ENCODE measurements at places on chromosomes 4 and X. TPM values are rescaled to one million over a fixed set of nuclear protein-coding genes. Genes with fewer than 3 reads are reported as not detected.

The PPP4R3C gene
- total RNA-seq, result not detected

GRCh38 chrX:105273326-105273725 is 52.8 kb upstream of the TEX13A start:
- no peak overlapping the region for H3K27ac ChIP-seq
- H3K4me1 ChIP-seq, result no peaks in the 10 kb centered on the region
- DNase-seq, result no peak
- no peaks in the 10 kb centered on the region for H3K36me3 ChIP-seq
- no peaks in the 10 kb centered on the region for H3K27me3 ChIP-seq

DNA sequence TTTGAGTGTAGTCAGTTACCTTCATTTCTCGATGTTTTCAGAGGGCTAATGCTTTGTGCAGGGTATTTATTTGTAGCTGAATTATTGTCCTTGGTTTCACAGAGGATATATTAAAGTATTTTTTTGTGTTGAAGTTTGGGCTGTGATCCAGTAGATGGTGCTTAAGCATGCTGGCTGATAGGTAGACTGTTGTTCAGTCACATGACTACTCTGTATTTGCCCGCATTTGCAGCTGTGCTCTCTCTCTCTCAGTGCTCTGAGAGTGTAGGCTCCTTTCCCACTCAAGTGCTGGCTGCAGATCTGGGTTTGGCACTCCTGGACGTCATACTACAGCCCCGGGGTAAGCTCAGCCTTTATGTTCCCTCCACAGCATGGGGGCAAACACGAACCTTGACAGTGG is 21.7 kb downstream of the RAB40AL start:
- no peaks in the 10 kb centered on the region for H3K4me1 ChIP-seq
- no peak overlapping the region for H3K4me3 ChIP-seq
- DNase-seq, result no peak
- no peak overlapping the region for H3K27ac ChIP-seq

DNA sequence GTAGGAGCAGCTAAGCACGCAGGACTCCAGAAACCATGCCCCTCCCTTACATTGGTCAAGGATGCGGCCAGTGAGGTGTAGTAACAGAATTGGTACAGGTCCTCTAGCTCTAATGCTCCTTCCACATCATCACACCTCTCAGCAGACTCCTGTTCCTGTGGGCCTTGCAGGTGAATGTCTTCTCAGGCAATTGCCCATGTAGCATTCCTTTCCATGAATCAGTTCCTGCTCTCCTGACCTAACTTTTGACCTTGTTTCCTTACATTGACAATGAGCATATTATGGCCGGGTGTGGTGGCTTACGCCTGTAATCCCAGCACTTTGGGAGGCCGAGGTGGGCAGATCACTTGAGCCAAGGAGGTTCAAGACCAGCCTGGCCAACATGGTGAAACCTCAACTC is 31.3 kb downstream of the MAP7D3 start:
- H3K4me3 ChIP-seq, result no peak overlapping the region
- H3K36me3 ChIP-seq, result no peaks in the 10 kb centered on the region
- H3K4me1 ChIP-seq, result no peaks in the 10 kb centered on the region
- DNase-seq, result no peak
- H3K27ac ChIP-seq, result no peak overlapping the region

DNA sequence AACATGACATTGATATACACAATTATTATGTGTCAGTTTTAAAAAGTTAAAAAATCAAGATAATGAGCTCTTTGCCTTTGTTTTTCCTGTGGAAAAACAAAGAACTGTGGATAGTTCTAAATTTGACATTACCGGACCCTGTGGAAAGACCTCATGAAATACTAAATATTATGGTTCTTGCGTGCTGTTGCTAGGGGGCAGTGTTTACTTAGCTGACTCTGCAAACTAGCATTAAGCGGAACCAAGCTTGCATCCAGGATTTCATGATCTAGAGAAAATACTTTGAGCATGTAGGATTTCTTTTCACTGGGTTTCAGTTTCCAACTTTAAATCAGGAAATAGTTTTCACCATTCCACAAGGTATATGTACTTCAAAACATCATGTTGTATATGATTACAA is 33.6 kb downstream of the CLCN4 start:
- no peak for DNase-seq
- no peaks in the 10 kb centered on the region for H3K4me1 ChIP-seq
- H3K4me3 ChIP-seq, result no peak overlapping the region
- H3K36me3 ChIP-seq, result no peaks in the 10 kb centered on the region
- H3K27ac ChIP-seq, result no peak overlapping the region

DNA sequence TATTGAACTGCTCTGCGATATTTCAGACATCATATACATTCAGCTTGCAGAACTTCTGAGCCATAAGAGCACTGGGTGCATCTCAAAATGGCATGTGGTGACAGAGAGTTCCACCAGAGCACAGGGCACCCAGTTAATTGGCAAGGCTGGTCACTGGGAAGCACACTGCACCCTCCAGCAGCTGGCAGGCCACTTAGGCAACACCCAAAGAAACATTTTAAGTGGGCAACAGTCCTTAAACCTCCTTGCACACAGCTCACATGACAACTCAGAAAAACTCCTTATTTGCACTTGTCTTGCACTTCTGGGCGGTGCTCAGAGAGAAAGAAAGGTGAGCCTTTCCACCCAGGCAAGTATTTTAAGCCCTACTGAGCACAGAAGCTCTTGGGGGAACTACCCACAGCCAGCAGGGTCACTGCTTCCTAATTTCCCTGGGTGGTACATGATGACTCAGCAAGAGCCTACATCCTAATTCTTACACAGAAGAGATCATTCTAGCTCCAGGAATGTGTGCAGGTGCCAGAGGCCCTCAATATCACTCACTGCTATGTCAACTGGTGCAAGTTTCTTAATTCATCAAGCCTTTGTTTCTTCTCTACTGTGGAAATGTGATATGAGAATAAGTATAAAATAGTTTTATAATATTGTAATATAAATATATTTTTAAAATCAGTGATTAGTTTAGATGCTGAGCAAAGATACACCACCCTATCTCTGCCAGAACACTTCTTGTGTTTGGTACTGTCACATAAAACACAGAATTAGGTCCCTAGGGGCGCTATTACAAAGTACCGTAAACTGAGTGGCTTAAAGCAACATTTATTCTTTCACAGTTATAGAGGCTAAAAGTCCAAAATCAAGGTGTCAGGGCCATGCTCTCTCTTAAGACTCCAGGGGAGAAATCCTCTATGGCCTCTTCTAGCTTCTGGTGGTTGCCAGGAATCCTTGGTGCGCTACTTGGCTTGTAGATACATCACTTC is 155.1 kb upstream of the PPARGC1A start:
- H3K27ac ChIP-seq, result no peak overlapping the region
- no peaks in the 10 kb centered on the region for H3K27me3 ChIP-seq
- no peaks in the 10 kb centered on the region for H3K4me1 ChIP-seq
- H3K36me3 ChIP-seq, result no peaks in the 10 kb centered on the region

GRCh38 chr4:17516980-17517379 is 2.0 kb downstream of the CLRN2 start:
- H3K4me1 ChIP-seq, result peaks cover 5% of the 10 kb centered on the region
- DNase-seq, result no peak
- no peaks in the 10 kb centered on the region for H3K36me3 ChIP-seq
- no peak overlapping the region for H3K27ac ChIP-seq

DNA sequence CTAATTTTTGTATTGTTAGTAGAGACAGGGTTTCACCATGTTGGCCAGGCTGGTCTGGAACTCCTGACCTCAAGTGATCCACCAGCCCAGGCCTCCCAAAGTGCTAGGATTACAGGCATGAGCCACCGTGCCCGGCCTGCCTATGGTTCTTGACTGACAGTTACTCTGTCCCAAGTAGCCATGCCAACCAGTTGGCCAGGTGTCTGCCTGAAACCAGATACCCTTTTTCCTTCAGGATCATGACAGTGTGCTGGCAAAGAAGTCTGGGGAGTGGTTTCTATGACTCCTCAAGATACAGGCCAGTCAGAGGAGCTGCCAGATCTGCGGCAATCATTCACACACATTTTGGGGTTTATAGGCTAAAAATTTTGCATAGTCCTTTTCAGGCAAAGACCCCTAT is 1.7 kb upstream of the LAS1L start:
- H3K27me3 ChIP-seq, result no peaks in the 10 kb centered on the region
- H3K4me3 ChIP-seq, result no peak overlapping the region
- H3K36me3 ChIP-seq, result no peaks in the 10 kb centered on the region
- H3K4me1 ChIP-seq, result peaks cover 12% of the 10 kb centered on the region
